T-helper 22 cell (primary cell): ENCODE measurements at places on chromosomes 3 and 15.

DNA sequence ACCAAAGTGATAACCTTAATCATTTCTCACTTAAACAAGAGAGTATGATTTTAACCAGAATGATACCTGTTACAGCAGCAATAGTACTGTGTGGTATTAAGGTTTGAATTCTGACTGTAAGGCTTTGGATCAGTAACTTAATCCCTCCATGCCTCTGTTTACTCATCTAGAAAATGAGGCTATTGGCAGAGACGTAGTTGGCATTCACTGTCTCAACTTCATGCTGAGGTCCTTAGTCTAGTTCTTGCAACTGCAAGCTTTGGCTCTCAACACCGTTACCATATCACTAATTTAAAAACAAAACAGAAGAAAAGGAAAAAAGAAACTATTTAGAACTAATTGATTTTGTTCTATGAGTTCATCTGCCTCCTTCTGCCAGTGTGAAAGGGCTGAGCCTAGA, 875.4 kb downstream of the MCTP2 start:
- DNase-seq, result no peak

- no peak for DNase-seq
Observed at GRCh38 chr3:177190756-177191681, 6.3 kb downstream of the TBL1XR1 start.

DNA sequence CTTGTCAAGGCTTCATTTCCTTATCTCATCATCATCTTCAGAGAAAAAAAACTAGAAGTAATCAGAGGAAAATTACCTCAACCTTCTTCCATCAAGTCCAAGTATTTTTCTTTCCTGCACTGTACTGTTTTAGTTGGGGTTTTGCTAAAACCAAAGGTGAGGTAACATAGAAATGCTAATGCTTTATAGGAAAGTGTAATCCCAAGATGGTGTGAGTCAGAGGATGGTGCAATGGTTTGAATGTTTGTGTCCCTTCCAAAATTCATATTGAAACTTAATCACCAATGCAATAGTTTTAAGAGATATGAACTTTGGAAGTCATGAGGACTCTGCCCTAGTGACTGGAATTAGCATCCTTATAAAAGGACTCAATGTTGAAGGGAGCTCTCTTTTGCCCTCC, 79.5 kb downstream of the KBTBD8 start:
- no peak for DNase-seq

GRCh38 chr3:5545719-5546118, 358.2 kb downstream of the EDEM1 start:
- DNase-seq, result no peak

GRCh38 chr15:38304481-38304880, 51.8 kb downstream of the SPRED1 start:
- no peak for DNase-seq

GRCh38 chr3:121995161-121996137, 26.6 kb downstream of the ILDR1 start:
- DNase-seq, result no peak

- no peak for DNase-seq
Observed at GRCh38 chr15:63040509-63040908, 2.0 kb upstream of the TPM1 start.

- no peak for DNase-seq
Observed at GRCh38 chr3:99872923-99873254, 55.2 kb downstream of the CMSS1 start.

DNA sequence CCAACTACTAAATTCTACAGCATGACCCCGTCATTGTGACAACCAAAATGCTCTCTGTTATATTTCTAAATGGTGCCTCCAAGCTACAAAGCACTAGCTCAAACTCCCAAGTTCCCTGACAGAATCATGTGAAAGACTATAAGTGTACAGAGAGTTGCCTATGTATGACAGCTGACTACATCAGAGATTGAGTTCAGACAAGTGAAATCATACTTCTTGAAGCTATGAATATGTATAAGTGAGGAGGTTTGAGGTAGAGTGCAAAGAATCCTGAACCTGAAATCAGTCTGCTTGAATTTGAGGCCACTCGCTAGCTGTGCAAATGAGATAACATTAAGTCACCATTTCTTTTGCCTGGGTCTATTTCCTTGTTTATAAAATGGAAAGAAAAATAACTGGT, 63.9 kb upstream of the TP63 start:
- no peak for DNase-seq

GRCh38 chr3:5254281-5255048, 67.0 kb downstream of the EDEM1 start:
- no peak for DNase-seq

DNA sequence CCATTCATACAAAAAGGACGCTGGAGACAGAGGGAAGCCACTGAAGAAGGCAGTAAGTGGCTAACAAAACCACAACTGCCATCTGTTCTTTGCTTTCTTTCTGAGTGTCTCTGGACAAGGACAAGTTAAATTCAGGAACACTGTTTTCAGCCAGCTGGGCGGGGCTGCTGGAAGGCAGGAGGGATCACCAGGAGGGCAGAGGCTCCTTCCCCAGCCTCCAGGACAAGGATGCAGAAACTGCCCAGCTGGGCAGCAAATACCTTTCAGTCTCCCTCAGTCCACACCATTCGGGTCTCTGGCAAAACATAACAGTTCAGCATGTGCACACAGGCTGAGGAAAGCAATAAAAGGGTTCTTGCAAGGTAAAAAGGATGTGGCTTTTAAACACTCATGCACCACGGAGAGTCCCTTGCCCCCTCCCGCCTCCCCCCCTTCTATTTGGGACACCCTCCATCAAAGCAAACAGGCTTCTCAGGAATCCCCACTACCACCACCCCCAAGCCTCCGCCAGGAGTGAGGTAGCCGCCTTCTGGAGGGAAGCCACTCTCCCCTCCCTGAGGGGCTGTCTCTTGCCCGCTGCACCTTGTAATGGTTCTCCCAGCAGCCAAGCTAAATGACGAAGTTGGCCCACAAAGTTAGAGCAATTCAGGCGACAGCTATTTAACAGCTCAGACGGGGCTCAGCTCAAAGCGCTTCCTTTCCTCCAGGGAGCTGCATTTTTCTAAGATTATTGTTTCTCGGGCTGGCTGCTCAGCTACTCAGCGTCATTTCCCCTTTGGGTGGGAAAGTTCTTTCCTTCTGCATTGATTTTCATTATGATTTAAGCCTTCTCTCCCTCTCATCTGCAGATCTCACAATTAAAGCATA, 3.8 kb downstream of the HEG1 start:
- DNase-seq, result peak; percentile 85

GRCh38 chr3:16885593-16886302, 993 bp downstream of the PLCL2 start:
- no peak for DNase-seq

- no peak for DNase-seq
Observed at GRCh38 chr3:196377321-196377720, 39.1 kb upstream of the TM4SF19 start.

DNA sequence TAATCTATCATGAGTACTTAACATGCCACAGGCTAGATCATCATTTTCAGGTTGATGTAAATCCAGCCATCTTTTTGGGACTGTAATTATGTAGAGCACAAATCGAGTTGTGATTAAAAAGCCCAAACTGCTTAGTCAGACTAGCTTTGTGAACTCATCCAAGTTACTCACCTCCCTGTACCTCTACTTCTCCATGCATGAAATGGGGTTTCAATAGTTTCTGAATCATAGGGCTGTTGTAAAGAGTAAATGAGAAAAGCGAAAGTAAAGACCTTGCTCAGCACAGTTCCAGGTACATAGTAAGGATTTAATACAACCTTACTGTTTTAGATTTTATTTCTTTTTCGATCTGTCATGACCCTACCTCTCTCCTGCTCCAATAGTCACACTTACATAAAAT, 85.6 kb upstream of the GAP43 start:
- no peak for DNase-seq

- DNase-seq, result no peak
Observed at GRCh38 chr3:3665961-3666640, 133.1 kb upstream of the LRRN1 start.

GRCh38 chr3:64837126-64837738, 149.4 kb upstream of the ADAMTS9 start:
- DNase-seq, result no peak

GRCh38 chr3:41662288-41662687, 299.6 kb downstream of the ULK4 start:
- no peak for DNase-seq

GRCh38 chr3:45612918-45613602, 18.5 kb downstream of the LIMD1 start:
- no peak for DNase-seq

GRCh38 chr15:57418635-57419034, 42.3 kb downstream of the CGNL1 start:
- DNase-seq, result no peak

- DNase-seq, result no peak
Observed at GRCh38 chr3:104178680-104179079, 1188.0 kb upstream of the ALCAM start.

DNA sequence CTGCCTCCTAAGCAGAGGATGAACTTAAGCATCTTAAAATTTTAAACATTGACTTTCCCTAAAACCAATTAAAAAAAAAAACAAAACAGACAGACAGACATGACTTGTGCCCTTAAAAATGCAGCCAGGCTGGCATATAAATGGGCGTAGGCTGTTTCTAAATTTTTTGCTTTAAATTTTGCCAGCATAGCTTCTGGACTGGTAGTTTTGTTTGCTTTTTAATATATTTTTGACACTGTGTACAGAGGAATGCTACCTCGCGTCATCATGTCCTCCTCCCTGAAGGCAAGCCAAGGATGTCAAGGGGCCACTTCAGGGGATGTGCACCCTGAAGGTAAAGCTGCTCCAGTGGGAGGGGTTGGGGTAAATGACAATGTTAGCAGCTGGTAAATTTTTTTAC, 134.8 kb downstream of the PGPEP1L start:
- no peak for DNase-seq

GRCh38 chr3:194395778-194396538, 3.1 kb downstream of the GP5 start:
- DNase-seq, result no peak

DNA sequence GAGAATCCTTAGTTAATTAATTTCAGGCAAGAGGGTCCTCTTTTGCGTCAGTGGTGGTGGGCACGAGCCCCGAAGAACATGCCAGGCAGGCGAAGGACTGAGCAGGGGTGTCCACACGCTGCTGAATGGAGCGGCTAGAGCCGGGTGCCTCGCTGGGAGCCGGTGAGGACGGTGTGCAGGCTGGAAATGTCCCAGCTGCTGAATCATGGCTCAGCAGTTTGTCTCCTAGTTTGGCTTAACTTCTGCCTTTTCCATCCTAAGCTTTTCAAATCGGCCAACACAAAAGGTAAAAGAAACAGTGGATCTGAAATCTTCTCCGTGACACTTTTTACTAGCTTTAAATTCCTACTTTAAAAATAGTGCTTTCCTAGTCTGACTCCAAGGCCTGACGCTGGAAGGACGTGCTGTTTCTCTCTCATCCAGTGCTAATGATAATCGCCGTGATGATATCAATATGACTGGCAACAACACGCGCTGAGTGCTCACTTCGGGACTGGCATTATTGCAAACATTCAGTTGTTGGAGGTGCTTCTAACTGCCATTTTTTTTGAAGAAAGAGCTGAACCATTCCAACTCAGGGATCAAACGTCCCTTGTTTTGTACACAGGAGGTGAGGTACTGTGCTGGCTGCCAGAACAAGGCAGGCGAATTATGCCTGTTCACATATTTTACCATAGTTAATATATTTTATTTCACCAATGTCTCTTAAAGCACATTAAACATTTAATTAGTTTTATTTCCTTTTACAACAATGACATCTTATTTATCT, 19.8 kb downstream of the PCSK6 start:
- DNase-seq, result no peak

DNA sequence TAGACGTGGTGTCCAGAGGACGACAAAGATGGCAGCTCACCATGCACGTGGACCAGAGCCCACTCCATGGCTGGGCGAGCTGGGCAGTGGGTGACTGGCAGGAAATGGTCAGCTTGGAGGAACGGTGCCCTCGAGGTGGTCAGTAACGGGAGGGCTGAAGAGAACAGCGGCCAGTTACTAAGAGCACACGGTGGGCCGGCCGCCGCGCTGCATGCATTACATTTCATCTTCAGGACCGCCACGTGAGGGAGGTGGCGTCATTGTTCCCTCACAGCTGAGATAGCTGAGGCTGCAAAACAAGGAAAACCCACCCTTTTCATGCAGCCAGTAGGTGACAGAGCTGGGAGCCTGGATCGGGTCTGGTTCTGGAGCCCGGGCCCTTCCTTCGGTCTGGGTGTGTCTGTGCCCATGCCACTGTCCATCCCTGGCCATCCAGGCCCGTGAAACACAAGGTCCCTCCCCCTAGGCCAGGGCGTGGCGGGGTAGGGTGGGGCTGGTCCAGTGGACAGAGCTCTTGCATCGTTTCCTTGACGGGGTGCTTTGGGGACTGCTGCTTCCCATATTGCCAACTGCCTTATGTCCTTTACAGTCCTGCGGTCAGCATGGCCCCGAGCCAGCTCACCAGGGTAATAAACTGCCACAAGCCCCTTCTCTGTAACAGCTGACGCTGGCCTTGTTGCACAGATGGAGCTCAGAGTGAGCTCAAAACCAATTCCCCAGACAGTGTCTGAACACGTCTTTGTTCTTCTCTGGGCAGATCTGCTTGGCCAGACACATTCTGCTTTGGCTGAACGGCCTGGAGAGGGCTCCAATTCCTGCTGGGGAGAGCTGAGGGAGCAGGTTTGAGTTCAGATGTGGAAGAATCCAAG, 51.8 kb downstream of the RGMA start:
- DNase-seq, result no peak

DNA sequence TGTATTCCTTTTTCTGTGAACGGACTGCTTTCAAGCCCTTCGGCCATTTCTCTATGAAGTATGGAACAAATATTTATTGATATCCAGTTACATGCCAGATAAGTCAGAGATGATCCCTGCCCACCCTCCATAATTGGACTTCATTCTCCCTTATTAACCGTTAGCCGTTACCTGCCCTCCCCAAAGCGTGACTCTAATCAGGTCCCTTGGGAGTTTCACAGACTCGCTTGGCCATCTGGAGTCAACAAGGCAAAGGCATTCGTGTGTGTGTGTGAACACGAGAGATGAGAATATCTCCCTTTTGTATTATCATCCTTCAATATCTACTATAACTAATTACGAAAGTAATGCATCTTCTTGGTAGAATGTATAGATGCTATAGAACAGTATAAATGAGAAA, 314.5 kb downstream of the TLE3 start:
- no peak for DNase-seq

DNA sequence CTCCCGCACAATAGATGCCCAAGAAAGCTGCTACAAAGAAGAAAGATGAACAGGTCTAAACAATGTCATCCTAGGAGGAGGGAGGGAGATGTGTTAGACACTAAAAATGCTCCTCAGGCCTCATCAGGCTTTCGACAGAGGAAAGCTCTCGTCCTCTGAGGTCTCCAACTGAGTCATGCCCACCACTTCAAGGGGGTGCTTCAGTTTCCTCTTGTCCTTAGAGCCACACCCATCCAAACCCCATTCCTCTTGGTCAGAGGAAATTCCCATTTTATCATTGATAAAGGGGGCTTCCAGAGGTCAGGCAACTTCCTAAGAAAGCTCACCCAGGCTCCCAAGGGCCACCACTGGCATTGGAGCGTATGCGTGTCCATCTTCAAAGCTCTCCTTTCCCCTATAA, 50.1 kb downstream of the HEG1 start:
- no peak for DNase-seq

GRCh38 chr3:30263238-30263924, 343.0 kb upstream of the TGFBR2 start:
- no peak for DNase-seq

- no peak for DNase-seq
Observed at GRCh38 chr3:30221619-30222018, 384.8 kb upstream of the TGFBR2 start.
